ENCODE measurements at places on chromosomes 6 and 20.

DNA sequence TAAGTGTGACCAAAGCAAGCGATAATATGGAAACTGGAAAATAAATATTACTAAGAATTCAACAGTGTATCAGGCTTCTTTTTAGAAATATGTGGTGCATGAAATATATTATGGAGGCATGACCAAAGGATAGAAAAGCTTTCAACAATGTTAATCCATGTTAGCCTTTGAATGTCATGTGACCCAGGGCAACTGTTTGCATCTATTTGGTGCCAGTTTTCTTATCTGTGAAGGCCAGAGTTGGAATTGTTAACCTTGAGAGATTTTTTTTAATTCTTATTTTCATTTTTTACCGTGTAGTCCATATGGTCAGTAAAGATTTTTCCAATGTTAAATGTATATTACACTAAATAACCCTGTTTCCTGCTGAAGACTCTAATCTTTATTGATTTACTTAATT lies 411.1 kb downstream of the BCKDHB start:
- no peak for DNase-seq

DNA sequence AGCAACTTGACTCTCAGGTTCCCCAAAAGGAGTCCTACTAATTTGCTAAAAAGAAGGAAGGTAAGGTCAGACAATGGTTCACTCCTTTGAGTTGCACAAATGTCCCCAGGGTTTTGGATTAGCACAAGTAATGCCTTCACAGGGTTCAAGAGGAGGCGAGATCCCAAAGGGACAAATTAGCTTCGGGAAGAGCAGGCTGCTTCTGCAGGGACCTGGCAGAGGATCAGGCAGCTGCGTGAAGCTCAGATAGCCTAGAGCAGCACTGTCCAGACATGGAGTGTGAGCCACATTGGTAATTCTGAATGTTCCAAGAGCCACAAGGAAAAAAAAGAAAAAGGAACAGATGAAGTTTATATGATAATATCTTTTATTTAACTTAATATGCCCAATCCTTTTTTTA lies 115.4 kb downstream of the CFAP61 start:
- no peak for DNase-seq

DNA sequence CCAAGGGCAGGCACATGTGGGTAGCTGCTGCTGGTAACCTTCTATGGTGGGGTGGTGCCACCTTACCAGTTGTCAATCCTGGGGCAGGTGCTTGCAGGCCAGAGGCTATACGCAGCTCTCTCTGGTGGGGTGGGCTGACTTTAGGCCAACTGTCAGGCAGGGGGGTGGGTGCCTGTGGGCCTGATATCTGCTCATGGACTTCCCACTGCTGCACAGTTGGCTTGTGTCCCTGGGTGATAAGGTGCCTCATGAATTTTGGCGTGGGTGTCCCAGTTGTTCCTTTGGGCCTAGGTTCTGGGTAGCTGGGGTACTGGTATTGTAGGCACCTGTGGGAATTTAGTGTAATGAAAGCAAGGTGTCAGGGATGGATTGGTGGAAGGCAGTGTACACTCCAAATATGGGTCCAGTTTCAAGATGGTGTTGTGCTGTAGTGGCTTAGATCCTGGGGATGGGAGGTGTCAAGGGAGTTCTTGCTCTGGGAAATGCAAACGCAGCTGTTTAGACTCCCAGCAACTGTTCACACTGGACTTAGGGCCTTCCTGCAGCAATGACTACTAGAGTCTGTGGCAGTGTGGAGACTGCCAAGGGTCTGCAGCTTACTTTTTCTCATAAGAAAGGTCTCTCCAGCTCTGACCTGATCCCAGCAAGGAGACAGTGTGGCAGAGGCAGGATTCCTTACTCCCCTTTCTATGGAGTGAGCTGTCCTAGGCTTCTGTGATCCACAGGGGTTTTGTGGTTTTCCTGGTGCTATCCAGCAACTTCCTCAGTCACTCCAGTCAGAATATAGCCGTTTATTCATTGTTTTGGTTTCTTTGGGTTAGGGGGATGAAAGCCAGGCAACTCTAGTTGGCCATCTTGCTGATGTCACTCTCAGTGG lies 128.2 kb downstream of the CRYBG1 start:
- DNase-seq, result no peak

DNA sequence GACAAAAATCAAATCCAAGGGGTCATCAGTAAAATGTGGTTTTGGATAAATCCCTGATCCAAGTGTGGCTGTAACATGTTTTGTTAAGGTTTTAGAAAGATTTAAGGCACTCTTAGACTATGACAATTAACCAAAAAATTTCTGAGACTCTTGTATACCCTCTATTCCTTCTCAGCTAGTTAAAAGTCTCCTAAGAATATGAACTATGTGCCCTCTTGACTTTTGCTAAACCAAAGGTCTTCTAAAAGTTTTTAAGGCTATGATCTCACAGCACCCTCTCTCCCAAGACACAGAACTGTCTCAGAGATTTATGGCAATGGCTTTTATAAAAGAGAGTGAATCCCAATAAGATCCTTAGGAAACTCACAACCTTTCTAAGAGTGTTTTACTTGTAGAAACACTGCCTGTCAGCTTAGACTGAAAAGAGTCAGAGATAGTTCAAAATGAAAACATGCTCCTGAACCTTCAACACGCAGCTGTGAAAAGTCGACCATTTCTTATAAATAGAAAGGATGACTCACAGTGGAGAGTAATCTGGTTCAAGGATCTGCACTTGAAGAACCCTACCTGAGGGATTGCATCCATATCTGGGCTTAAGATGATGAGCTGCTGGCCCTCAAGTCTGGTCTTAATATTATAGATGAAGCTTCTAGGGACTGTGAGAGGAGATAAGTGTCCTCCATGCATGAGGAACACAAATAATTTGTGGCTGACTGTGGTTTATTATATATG lies 388.4 kb upstream of the GJE1 start:
- no peak for DNase-seq

GRCh38 chr6:30465595-30466306 lies 23.6 kb upstream of the HLA-E start:
- DNase-seq, result no peak

DNA sequence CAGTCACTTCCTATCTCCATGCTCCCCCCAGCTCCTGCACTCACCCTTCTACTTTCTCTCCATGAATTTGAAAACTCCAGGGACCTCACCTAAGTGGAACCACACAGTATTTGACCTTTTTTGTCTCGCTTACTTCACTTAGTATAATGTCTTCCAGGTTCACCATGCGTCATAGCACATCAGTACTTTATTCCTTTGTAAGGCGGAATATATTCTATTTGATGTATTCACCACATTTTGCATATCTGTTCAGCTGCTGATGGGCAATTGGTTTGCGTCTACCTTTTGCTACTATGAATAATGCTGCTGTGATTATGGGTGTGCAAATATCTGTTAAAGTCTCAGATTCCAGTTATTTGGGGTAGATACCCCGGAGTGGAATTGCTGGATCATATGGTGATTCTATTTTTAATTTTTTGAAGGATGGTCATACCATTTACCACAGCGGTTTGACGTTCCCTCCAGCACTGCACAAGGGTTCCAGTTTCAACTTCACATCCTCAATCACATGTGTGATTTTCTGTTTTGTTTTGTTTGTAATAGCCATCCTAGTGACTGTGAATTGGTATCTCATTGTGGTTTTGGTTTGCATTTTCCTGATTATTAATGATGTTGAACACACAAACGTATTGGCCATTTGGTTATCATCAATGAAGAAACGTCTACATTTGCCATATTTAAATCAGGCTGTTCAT lies 20.3 kb upstream of the SYNDIG1 start:
- no peak for DNase-seq
